Endothelial cell of coronary artery (primary cell): ENCODE measurements at places on chromosomes 1 and 21. TPM values are rescaled to one million over a fixed set of nuclear protein-coding genes. Genes with fewer than 3 reads are reported as not detected.

Gene RHEX
- not detected in 2 replicates for total RNA-seq

Gene TIE1
- 694 and 736 TPM in 2 replicates for total RNA-seq

Gene KIF2C
- 9.9 and 24.7 TPM in 2 replicates for total RNA-seq

Gene HSD3B2
- total RNA-seq = not detected in 2 replicates

Gene KIAA0040
- 5.2 and 17.3 TPM in 2 replicates for total RNA-seq

Gene NCAM2
- total RNA-seq = 0.38 and 0.90 TPM in 2 replicates

Gene DUSP10
- total RNA-seq = 3.1 and 4.6 TPM in 2 replicates
